ENCODE measurements at places on chromosomes 6 and 20.
A peak's percentile ranks its signal among the peaks of the same experiment; 100 is the strongest.

DNA sequence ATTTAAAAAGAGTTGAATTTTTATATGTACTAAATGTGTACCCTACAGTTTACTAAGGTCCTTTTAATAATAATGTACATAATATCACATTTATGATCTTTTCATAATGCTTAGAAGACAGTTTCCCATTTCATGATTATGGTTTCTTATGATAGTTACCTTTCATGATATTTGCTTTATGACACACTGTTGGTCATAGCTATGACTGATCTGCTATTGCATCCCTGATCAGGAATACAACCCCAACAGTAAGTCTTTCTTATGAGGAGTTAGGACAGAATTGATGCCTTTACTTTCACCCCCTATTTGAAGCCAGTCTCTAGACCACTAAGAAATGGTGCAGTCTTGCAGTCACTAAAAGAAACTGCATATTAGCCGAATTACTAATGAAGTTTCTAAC, 31.0 kb downstream of the LCA5 start:
- no peak for DNase-seq

DNA sequence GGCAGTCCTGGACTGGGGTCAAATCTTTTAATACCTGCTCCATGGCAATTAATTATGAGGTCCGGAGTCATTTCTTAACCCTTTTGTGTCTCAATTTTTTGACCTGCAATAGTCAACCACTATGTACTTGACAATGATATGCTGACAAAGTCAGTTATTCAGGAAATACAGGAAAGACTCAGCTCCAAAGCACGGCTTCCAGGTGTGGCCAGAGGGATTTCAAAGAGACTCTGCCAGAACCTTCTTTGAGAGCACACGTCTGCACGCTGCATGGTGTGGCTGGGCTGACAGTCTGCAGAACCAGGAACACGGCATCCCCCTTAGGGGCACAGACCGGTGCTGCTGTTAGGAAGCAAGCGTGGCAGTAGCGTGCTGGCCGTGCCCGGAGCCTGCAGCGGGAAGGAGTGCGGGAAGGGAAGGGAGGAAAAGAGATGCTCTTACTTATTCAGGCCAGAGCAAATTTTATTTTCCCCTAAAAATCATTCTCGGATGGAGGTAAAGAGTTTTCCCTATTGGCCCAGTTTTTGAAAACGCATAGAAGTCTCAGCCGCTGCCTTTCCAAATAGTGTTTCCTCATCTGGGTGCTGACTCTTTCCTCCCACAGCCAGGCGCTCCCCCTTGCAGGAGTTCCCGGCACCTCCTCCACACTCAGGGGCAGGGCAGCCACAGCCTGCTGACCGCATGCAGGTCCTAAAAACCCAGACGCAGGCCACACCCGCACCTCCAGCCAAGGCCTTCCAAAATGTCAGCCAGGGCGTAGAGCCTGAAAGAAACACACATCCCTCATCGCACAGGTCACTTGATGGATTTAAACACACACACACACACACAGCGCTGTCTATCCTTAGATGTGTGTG, 187.4 kb upstream of the SNX9 start:
- no peak for DNase-seq

- DNase-seq = no peak
Measured at GRCh38 chr6:112626468-112627082, 279.4 kb downstream of the RFPL4B start.

GRCh38 chr6:8939615-8940014, 504.3 kb upstream of the SLC35B3 start:
- DNase-seq = no peak

GRCh38 chr6:159806021-159806458, 6.0 kb downstream of the PNLDC1 start:
- DNase-seq = no peak

- no peak for DNase-seq
Measured at GRCh38 chr6:22435151-22435550, 134.2 kb upstream of the HDGFL1 start.

- no peak for DNase-seq
Measured at GRCh38 chr6:111837641-111838500, 35.4 kb downstream of the FYN start.

DNA sequence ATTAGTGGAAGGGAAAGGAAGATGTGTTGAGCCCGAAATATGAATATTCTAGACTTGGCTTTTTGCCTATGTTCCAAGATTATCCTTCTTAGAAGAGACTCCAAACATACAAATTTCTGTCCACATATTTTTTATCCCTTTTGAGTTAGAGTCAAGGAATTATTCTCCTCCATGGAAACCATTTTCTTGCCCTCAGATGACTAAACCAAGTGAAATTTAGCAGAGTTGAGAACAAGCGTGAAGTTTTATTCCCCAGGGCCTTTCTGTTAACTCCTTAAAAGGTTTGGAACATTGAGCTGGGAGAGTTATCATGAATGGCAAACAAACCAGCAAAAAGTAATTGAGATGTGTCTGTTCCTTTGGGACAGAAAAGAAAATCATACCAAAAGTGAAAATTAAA, 286.1 kb upstream of the PLCB4 start:
- DNase-seq = no peak

GRCh38 chr6:159008656-159009288, 8.8 kb upstream of the RSPH3 start:
- no peak for DNase-seq

- no peak for DNase-seq
Measured at GRCh38 chr6:129903082-129903481, 42.0 kb upstream of the TMEM244 start.

DNA sequence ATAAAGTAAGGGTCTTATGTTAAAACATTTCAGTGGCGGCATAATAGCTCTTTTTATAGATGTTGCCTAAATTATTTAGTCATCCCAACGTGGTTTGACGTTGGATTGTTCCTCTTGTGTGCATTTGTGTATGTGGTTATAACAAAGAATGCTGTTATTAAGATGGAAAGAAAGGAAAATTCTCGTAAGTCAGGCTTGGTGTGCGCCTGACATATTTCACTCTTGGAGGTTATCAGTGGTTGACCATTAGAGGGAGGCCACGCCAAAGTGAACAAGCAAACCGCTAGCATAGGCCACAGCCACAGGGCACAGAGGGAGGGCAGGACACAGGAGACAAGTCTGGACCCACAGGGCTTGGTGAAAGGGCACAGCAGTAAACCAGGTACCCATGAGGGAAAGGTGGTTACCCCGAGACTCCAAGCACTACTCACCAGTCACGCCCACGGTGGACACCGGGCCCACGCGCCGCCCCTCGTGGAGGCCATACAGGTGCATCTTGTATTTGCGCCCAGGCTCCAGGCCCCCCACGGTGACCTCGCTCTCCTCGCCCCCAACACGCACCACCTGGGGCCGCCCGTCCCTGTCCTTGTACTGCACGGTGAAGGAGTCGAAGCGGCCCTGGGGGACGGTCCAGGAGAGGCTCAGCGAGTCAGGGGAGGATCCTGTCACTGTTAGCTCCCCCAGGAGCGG, 22.9 kb downstream of the CYP21A2 start:
- no peak for DNase-seq

DNA sequence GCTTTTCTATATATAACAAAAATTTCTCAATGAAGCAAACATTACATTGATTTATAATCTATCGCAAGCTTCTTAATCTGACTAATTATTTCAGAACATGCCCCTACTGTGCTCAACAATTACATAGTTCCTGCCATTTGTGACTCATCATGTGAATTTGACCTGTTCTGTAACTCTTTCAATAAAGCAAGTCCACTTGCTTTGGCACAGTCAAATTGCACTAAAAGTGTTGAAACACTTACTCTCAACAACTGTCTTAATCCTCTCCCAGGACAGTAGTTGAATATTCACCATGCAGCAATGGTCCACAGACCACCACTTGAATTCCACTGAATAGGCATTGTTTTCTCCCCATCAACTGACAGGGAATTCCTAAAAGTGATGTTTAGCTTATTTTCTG, 67.7 kb upstream of the SPTLC3 start:
- no peak for DNase-seq

DNA sequence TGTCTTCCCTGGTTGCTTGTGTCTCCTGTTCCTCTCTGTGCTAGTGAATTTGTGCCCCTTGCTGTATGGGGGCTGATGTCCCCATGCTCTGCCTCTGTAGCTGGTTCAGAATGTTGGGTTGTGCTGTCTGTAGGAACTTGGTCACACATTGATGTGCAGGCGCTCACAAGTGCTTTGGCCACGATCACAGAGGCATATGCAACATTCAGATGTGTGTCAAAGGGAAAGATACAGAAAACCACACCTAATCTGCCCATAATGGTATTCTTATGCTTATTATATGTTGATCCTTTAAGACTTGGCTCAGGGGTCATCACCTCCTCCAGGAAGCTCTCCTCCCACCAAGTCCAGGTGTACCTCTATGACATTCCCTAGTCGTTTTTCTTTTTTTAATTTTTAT, 17.1 kb upstream of the DHX35 start:
- no peak for DNase-seq

DNA sequence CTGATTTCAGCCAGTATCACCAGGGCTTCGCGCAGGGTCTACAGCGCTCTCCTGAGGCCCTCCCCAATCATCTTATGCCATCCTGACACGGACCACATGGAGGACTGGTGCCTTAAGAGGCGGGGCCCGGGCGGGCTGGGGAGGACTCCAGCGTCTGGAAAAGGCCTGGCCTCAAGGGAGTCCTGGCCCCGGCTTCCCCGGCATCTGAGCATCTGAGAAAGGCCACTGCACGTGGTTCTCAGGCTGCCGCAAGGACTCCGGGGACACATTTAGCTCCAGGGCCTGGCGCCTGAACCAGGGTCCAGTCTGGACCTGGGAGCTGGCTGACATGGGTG, 21.4 kb downstream of the BHLHE23 start:
- DNase-seq = no peak

GRCh38 chr6:28218312-28219248, 6.5 kb upstream of the ZSCAN9 start:
- DNase-seq = no peak

DNA sequence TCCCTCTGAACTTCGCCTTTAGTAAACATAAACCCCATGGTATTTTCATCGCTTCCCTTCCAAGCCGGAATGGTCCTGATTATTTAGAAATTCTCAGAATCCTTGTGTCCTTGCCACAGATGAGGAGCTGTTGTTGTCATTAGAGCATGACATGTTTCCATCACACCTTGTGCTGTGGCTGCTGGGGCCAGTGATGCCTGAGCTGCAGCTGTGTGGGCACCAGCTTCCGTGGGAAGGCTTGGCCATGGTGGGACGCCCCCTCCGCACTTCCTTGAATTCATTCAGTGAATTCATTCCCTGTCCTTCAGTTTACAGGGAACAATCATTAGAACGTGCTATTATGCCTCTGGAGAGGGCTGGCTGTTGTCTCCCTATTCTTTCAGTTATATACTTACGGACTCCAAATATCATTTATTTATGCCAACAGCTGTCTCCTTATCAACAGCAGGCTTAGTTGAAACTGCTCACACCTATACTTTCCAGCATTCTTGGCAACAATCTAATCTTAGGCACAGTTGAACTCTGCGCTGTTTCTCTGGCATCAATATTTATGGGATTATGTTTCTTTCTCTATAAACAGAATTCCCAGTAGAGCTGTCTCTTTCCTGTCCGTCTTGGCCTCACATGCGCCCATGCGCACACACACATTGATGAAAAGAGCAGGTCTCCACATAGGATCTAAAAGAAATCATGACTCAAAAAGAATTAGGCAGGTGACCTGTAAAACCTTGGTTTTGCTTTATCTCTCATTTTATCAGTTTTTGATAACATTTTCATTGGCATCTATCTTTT, 9.0 kb downstream of the ADGRF1 start:
- DNase-seq = no peak

- DNase-seq = no peak
Measured at GRCh38 chr20:17227669-17228623, 1.1 kb downstream of the PCSK2 start.

DNA sequence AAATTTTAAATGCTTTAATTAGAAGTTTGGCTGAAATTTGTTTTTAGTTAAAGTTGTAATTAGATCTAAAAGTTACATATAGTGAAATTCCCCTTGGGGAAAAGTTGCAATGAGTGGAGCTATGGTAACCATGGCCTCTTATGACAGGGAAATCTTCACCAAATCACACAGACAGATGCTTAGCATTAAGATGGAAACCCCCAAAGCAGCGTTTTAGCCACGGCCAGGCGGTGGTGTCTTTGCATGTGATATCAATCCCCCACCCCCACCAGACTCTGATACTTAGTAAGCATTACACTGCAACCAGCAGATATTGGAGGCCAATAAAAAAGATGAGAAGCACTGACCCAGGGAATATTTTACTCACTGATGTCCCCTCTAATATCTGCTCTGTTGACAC, 75.7 kb downstream of the REPS1 start:
- no peak for DNase-seq

GRCh38 chr6:121760191-121760590, 324.7 kb downstream of the GJA1 start:
- no peak for DNase-seq

DNA sequence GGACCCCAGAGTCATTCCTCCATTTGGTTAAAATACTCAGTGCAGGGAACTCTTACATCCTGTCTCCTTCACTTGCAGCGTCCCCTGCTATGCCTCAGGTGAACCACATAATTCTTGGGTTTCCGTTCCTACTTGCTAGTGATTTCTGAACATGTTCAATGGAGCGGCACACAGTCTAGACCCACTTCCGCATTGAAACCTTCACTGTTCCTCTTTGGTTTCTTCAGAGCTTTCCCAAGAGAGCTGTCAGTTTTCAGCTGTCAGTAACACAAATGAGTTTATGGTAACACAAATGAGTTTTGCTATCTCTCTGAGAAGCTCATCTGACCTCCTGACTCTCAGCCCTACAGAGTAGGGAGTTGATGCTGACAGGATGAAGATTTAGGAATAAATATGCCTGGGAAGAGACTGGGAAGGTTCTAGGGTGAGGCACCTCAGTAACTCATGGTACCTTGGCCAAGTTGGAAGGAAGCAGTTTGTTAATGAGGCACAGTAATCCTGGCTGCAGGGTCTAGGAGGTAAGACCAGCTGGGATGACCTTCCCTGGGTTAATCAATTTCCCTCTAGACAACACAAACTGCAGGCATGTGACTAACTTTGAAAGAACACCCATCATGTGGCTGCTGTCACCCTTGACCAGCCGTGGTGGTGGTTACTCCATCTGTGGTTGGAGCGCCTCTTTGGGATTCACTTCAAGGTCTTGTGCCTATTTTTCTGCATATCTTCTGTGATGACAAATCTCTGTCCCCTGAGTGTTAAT, 5.4 kb downstream of the SYS1 start:
- DNase-seq = no peak

DNA sequence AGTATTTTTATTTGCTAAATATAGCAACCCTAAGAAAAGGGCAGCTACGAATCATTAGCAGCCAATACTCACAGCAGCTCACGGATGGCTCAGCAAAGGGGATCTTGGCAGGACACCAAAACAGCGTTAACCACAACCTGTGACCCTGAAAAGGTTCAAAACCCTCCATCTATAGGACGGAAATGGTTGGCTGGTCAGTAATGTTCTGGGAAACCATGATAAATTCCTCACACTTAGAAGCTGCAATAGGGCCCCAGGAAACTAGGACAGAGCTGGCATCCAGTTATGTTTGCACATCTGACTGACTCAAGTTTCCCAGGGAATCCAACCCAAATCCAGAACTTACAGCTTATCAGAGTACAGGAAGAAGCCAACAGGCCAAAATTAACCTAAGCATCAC, 30.9 kb upstream of the PTPRT start:
- peak; percentile 15 for DNase-seq

Measured in thoracic aorta (tissue), 2 donors.